Activated T-helper 2 cell treated with anti-CD3 and anti-CD28 coated beads, Interferon-gamma antibody, Interleukin-2, Interleukin-4, amounts not matched to agents 10 μg/mL and 5 μg/mL and 100 μg/mL, durations not matched to agents 14 hours and 24 hours and 36 hours (primary cell): ENCODE measurements at places on chromosomes 12 and 14. TPM values are rescaled to one million over a fixed set of nuclear protein-coding genes. Genes with fewer than 3 reads are reported as not detected.

GRCh38 chr14:61503167-61503801 lies 181.9 kb downstream of the PRKCH start:
- peak; percentile 24 for DNase-seq

The RDH12 gene
- not detected in 2 replicates for total RNA-seq

The NTS gene
- total RNA-seq = not detected in 2 replicates

The RGS6 gene
- total RNA-seq = 2.8 and 3.7 TPM in 2 replicates

The JAG2 gene
- total RNA-seq = 2.6 and 3.2 TPM in 2 replicates

- DNase-seq = no peak
These were observed 10.3 kb upstream of the CD27 start for GRCh38 chr12:6434205-6435140.

GRCh38 chr14:100777818-100778525 lies 47.9 kb upstream of the MEG3 start:
- DNase-seq = no peak

The CPM gene
- 48.1 and 49.7 TPM in 2 replicates for total RNA-seq

GRCh38 chr12:50017641-50018040 lies 7.7 kb downstream of the RACGAP1 start:
- DNase-seq = no peak
